Sigmoid colon (tissue), 7 donors: ENCODE measurements at places on chromosomes 5 and 9. TPM values are rescaled to one million over a fixed set of nuclear protein-coding genes. Genes with fewer than 3 reads are reported as not detected.

The GPR151 gene
- not detected for polyA plus RNA-seq

The CEP120 gene
- 3.9 TPM for polyA plus RNA-seq

The TAF1L gene
- polyA plus RNA-seq: not detected

The CER1 gene
- polyA plus RNA-seq: not detected

DNA sequence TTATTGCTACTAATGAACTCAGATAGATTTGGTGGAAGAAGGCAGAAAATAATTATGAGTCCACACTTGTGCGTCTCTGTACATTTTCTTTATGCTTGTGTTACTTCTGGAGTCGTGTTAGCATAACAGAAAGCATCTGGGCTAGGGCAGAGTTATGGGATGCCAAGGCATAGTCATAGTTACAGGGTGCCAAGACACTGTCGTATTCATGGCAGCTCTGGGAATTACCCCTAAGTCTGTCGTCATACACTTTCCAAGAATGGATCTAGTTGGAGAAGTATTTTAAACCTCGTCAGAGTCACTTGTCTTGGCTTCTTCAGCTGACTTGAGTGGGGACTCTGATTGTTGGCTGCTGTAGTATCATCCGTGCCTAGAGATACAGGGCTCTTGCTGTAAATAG is 27.7 kb downstream of the CAMK4 start:
- H3K4me1 ChIP-seq: no peaks in the 10 kb centered on the region
- H3K27me3 ChIP-seq: no peaks in the 10 kb centered on the region
- DNase-seq: no peak
- no peaks in the 10 kb centered on the region for H3K36me3 ChIP-seq
- H3K27ac ChIP-seq: no peak overlapping the region
- no peak overlapping the region for H3K4me3 ChIP-seq

DNA sequence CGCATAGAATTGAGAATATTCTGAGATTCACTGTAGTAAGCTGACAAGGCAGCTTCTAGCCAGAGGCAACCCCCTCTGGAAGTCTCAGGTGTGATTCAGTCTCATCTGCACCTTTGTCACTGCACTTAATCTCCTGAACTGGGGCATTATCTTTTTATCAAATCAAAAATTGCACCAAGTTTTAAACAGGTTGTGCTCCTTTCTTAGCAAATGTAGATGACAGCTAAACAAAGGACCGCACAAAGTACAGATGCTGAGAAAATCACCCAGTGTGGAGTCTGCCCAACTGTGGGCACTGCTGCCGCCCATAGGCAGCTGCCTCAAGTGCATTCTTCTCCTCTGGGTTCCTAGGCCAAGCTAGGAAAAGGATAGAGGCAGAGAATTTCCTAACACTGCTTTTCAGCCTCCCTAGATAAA is 51.1 kb downstream of the STARD4 start:
- DNase-seq: no peak
- H3K36me3 ChIP-seq: no peaks in the 10 kb centered on the region
- no peaks in the 10 kb centered on the region for H3K27me3 ChIP-seq

GRCh38 chr5:80048084-80048780 is 13.1 kb downstream of the THBS4 start:
- no peak overlapping the region for H3K27ac ChIP-seq
- H3K4me3 ChIP-seq: no peak overlapping the region
- H3K27me3 ChIP-seq: no peaks in the 10 kb centered on the region
- H3K36me3 ChIP-seq: no peaks in the 10 kb centered on the region
- no peaks in the 10 kb centered on the region for H3K4me1 ChIP-seq

GRCh38 chr9:120875954-120876841 is 790 bp downstream of the PHF19 start:
- DNase-seq: peak; percentile 94
- H3K27me3 ChIP-seq: no peaks in the 10 kb centered on the region
- H3K4me3 ChIP-seq: peak overlapping the region; percentile 86

DNA sequence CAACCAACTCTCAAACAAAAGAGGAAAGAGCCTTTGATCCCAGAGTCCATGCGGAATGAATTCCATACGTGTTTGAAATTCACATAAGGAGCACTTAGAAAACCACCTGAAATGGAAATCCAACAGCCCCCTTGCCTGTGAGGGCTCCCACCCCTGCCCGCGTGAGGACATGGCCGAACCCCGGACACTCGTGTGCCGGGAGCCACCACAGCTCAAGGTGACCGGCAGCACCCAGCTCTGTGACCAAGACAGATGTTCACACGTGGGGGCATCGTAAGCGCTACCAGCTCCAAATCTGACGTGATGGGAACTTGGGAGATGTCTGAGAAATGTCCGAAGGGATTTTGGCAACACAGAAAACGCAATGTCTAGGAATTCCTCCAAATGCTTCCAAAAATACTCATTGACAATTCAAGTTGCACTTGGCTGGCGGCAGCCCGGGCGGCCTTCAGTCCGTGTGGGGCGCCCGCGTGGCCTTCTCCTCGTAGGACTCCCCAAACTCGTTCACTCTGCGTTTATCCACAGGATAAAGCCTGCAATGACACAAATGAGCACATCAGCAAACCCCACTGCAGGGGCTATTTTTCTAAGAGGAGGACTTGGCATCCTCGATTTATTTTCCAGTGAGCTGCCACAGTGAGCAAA is 23.2 kb upstream of the TERT start:
- no peaks in the 10 kb centered on the region for H3K27me3 ChIP-seq
- H3K4me1 ChIP-seq: peaks cover 10% of the 10 kb centered on the region
- DNase-seq: peak; percentile 28

DNA sequence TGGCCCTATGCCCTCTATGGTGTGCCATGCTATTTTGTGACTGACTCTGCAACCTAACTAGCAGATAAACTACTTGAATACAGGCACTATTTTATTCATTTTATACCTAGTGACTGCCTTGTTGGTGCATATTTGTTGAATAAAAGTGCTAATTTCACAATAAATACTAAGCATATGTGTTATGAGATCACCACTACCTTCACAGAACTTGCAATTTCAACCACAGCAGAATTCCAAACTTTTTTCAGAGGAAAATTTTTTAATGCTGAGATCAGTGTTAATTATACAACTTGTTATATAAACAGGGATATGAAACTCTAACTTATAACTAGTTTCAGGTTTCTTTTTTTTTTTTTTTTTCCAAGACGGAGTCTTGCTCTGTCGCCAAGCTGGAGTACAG is 94.8 kb downstream of the NR3C1 start:
- peak overlapping the region; percentile 40 for H3K27ac ChIP-seq
- H3K36me3 ChIP-seq: no peaks in the 10 kb centered on the region
- no peak for DNase-seq

GRCh38 chr5:55037890-55038289 is 13.8 kb downstream of the GZMK start:
- no peaks in the 10 kb centered on the region for H3K36me3 ChIP-seq
- no peak overlapping the region for H3K4me3 ChIP-seq
- H3K27ac ChIP-seq: no peak overlapping the region
- no peaks in the 10 kb centered on the region for H3K4me1 ChIP-seq
- no peak for DNase-seq

DNA sequence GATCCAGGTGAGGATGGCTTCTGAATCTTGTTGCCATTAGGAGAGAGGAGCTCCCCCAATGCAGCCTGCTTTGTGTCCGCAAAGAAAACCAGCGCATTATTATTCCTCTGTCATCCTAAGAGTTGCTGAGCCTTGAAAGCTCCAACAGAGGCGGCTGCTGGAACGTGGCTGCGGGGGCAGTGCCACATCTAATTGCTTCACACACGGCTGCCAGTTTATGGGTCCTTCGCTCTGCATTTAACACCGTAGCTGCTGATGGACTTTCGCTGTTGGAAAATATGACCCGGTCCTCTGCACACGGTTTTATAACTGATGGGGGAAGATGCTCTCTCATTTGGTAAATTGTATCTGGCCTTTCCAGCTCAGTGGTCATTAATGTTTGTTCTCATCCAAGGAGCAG is 38.0 kb downstream of the ZNF622 start:
- no peak for DNase-seq
- no peaks in the 10 kb centered on the region for H3K27me3 ChIP-seq
- H3K4me1 ChIP-seq: no peaks in the 10 kb centered on the region
- H3K27ac ChIP-seq: no peak overlapping the region

DNA sequence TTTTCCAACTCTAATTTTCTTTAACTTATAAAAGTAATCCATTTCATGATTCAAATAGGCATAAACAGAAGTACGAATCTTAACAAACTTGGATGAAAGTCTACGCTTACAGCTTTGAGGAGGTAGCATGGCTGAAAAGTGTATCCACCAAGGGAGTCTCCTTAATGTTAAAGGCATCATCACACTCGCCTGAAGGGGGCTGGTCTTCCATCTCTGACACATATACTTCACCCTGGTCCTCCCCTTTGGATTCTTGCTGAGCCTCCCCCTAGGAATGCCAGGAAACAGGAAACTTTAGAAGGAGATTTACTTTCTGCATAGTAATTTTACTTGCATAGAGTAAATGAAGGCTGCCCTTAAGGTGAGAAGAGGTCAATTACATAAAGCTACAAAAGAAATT is 10.3 kb upstream of the NME5 start:
- no peak for DNase-seq
- H3K36me3 ChIP-seq: no peaks in the 10 kb centered on the region
- no peak overlapping the region for H3K27ac ChIP-seq
- no peaks in the 10 kb centered on the region for H3K4me1 ChIP-seq
- no peak overlapping the region for H3K4me3 ChIP-seq

GRCh38 chr9:111068771-111069170 is 30.5 kb upstream of the LPAR1 start:
- no peaks in the 10 kb centered on the region for H3K36me3 ChIP-seq
- no peak overlapping the region for H3K4me3 ChIP-seq
- no peak for DNase-seq
- peak overlapping the region; percentile 52 for H3K27ac ChIP-seq
- no peaks in the 10 kb centered on the region for H3K27me3 ChIP-seq
- no peaks in the 10 kb centered on the region for H3K4me1 ChIP-seq

GRCh38 chr5:10578293-10578665 is 14.4 kb downstream of the ANKRD33B start:
- H3K27me3 ChIP-seq: no peaks in the 10 kb centered on the region
- peak overlapping the region; percentile 31 for H3K27ac ChIP-seq
- no peak overlapping the region for H3K4me3 ChIP-seq
- DNase-seq: no peak
- no peaks in the 10 kb centered on the region for H3K4me1 ChIP-seq
- H3K36me3 ChIP-seq: no peaks in the 10 kb centered on the region

DNA sequence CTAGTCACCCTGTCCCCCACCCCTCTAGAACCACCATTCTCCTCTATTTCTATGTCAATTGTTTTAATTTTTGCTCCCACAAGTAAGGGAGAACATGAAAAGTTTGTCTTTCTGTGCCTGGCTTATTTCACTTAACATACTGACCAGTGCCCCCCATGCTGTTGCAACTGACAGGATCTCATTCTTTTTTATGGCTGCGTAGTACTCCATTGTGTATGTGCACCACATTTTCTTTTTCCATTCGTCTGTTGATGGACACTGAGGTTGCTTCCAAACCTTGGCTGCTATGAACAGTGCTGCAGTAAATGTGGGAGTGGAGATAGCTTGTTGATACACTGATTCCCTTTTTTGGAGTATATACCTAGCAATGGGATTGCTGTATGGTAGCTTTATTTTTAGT is 7.4 kb upstream of the TERT start:
- H3K27me3 ChIP-seq: no peaks in the 10 kb centered on the region
- no peaks in the 10 kb centered on the region for H3K4me1 ChIP-seq
- DNase-seq: no peak
- no peak overlapping the region for H3K27ac ChIP-seq

DNA sequence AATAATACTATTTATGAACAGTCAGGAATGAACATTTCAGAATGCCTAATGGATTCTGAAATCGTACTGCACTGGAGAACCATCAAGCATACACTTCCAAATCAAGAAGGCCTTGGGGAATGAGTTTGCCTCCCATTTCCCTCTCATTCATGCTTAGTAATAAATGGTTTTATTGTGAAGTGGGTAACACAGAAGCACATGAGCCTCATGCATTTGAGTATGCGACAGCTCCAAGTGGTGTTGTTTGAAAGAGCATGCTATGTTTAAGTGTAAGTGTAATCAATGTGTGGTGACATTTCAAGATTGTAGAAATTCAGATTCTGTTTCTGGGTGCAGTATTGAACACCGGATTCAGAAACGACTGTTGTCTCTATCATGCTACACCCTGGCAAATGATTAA is 60.0 kb downstream of the SGCD start:
- H3K4me1 ChIP-seq: peaks cover 10% of the 10 kb centered on the region
- DNase-seq: no peak
- H3K36me3 ChIP-seq: no peaks in the 10 kb centered on the region

GRCh38 chr5:128143911-128144310 is 60.3 kb downstream of the SLC12A2 start:
- DNase-seq: no peak
- H3K27me3 ChIP-seq: no peaks in the 10 kb centered on the region
- H3K36me3 ChIP-seq: peaks cover 39% of the 10 kb centered on the region
- no peak overlapping the region for H3K27ac ChIP-seq
- no peak overlapping the region for H3K4me3 ChIP-seq
